H4 (cell line): ENCODE measurements at places on chromosomes 3 and 15. TPM values are rescaled to one million over a fixed set of nuclear protein-coding genes. Genes with fewer than 3 reads are reported as not detected.

Gene COL6A5
- not detected in 2 replicates for total RNA-seq

Gene LYZL4
- not detected in 2 replicates for total RNA-seq

Gene CACNA2D2
- 0.04 TPM in 1 of 2 replicates, not detected in the other for total RNA-seq

Gene LEKR1
- total RNA-seq = 0.37 and 11.5 TPM in 2 replicates

Gene LRRIQ4
- not detected in 2 replicates for total RNA-seq

Gene PRR20G
- total RNA-seq = not detected in 2 replicates

Gene MUC20
- total RNA-seq = 0.17 and 0.39 TPM in 2 replicates

Gene EFCC1
- total RNA-seq = 0.27 and 1.2 TPM in 2 replicates

GRCh38 chr3:135383301-135383700 lies 582.2 kb upstream of the PPP2R3A start:
- no peak for DNase-seq

DNA sequence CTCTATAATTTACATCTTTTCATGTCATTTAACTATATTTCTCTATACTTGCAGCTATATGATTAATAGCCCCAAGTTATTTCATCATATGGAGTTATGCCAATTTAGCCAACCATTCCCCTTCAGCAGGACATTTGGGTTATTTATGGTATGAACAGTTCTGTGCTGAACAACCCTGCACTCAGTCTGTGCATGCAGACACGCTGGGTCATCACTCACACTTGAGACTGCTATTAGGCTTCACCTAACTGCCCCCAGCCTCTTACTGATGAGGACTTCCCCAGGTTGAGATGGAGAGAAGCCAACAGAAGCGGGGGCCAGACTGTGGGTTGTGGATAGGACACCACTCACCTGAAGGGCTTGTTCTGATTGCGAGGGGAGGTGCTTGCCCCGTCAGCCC lies 7.3 kb downstream of the TADA3 start:
- no peak for DNase-seq

- DNase-seq = no peak
These were observed 14.9 kb downstream of the LEKR1 start for GRCh38 chr3:156840826-156841689.

- no peak for DNase-seq
These were observed 63.7 kb downstream of the EDEM1 start for GRCh38 chr3:5251196-5251583.

- no peak for DNase-seq
These were observed 42.0 kb upstream of the FEZF2 start for GRCh38 chr3:62415312-62415801.

DNA sequence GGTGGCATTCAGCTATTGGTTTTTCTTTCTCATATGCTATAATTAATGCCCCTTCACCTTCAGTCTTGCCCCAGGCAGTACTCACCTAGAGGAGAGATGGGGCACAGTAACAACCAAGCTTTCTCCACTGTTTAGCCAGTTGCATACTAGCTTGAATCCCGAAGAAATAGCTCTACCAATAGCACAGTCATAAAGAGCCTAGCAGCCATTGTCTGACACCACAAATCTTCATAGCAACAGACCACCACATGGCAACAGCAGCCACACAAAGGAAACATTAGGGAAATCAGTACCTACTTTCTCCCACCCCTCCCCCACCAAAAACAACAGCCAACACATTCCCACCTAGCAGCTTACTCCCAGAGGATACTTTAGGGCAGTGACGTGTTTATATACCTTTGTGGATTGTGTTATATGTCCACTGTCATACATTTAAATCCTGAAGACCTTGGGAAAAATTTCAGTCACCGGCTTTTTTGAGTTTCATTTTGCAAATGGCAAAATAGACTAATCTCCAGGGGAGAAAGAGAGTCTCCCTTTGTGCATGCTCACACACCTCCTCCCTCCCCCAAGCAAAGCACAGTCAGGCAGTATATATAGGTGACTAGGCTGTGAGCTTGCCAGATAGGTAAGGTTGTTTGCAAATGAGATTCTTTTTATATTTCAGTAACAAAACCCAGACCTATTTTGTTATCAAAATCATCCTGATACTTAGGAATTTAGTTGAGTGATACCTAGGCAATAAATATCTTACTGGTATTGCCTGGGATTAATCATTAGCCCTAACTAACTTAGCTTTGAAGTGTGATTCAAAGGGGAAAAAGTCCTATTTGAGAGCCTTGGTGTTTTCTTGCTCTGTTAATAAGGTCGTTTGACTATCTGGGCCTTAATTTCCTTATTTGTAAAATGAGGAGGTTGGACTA lies 140.6 kb downstream of the RBPMS2 start:
- DNase-seq = no peak

DNA sequence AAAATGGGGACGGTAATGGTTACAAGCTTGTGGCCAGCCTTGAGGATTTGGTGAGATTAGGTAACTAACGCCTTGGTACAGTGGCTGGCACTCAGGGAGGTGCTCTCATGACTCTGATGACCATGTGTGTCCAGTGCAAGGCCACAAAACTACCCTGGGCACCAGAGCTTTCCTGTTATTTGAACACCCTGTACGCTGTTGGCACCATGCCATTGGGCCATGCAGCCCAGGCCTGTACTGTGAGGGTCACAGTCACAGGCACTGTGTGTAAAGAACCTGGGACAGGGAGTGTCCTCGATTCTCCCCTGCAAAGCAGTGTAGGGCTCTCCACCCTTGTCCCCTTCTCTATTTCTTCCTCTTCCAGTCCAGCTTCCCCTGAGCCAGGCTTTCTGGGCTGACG lies 6.3 kb downstream of the TMEM43 start:
- DNase-seq = no peak

DNA sequence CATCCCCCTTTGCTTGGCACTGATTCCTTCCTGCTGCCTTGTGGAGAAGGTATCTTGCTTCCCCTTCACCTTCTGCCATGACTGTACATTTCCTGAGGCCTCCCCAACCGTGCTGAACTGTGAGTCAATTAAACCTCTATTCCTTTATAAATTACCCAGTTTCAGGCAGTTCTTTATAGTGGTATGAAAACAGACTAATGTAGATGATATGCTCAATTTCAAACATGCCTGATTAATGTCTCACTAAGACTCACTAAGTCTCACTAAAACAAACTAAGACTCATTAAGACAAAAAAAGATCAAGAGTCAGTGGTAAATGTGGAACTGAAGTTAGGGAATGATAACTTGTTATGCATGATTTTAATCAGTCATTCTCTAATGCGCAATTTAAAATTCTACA lies 606.6 kb downstream of the RBMS3 start:
- no peak for DNase-seq

DNA sequence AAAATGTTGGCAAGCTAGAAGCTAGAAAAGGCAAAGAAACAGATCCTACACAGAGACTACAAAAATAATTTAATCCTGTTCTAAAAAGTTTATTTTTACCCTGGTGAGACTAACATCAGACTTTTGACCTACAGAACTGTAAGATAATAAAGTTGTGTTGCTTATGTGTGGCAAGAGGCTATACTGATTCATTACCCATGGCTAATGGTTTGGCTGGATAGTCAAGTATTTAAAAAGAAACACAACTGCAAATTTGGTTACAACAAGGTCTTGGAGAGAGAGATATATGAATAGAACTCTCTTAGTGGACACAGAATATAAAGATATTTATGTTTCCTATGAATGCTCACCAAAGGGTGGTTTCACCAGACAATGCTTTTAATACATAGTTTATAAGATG lies 364.2 kb upstream of the PLSCR5 start:
- no peak for DNase-seq

DNA sequence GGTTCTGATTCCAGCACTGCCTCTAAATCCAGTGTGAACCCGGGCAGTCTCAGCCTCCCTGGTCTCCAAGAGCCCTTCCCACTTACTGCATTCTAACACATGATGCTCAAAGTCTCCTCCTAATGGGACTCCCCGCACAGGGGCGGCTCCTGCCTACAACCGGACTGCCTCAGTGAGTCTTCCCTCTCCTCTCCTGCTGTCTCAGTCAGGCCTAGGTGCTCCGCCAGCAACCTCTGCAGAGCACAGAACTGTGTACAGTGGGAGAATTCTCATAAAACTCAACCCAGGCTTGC lies 28.9 kb downstream of the TBC1D2B start:
- DNase-seq = no peak

DNA sequence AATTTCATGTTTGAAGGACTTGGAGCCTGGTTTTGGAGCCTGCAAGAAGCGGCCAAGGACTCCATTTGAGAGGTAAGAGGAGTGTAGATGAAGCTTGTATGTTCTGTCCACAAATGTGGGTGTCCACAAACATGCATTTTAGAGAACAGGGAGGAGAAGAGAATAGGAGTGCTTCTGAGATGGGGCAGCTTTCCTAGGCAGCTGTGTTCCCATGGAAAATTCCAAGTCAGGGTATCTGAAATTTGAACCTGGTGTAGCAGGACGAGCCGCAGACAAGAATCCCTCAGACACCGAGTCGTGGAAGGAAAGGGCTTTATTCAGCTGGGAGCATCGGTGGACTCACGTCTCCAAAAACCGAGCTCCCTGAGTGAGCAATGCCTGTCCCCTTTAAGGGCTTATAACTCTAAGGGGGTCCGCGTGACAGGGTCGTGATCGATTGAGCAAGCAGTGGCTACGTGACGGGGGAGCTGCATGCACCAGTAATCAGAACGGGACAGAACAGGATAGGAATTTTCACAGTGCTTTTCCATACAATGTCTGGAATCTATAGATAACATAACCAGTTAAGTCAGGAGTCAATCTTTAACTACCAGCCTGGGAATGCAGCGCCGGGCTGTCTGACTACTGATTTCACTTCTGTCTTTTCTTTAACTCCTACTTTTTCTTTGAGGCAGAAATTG lies 71.4 kb upstream of the WDR72 start:
- DNase-seq = no peak

- DNase-seq = no peak
These were observed 43.0 kb downstream of the SAXO2 start for GRCh38 chr15:82305621-82306048.

- no peak for DNase-seq
These were observed 133.1 kb upstream of the UBE2E1 start for GRCh38 chr3:23672628-23673027.

- DNase-seq = no peak
These were observed 493.3 kb downstream of the FOXP1 start for GRCh38 chr3:71090207-71090606.

- DNase-seq = no peak
These were observed 12.8 kb downstream of the RGMA start for GRCh38 chr15:93076217-93076616.

GRCh38 chr3:30871720-30872119 lies 22.7 kb downstream of the GADL1 start:
- no peak for DNase-seq

DNA sequence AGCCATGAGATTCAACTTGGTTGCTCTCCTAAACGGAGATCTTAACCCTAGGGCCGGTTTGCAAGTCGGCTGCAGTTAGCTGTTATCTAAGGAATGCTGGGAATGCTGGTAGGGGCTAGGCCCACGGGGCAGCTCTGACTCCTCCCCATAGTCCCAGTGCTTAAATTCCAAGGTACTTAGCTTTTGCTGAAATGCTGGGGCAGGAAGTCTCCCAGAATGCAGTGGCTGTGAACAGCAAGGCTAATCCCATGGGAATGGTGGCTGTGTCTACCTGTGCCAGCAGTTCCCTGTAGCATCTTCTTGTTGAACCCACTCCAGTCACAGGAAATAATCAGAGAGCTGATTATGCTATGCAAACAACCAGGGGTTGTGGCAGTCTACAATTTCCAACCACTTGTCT lies 102.5 kb upstream of the TJP1 start:
- DNase-seq = peak; percentile 80

GRCh38 chr3:140883428-140884040 lies 58.1 kb upstream of the SLC25A36 start:
- no peak for DNase-seq

DNA sequence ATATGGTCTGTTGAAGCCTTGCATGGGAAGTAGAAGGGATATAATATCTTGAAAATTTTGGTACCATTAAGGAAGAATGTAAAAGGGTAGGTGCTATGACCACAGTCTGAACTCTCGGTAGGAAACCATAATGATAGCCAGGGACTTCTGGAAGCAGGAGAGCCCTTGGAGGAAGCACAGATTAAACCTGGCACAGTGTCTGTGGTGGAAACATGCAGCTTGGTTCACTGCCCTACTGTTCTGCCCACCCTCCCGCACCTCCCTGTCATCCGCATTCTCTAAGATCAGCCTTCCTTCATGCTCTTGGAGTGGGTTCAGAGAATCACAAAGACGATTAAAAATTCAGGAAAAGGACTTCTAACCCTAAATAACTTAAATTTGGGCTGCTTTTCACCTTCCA lies 20.9 kb downstream of the VPS8 start:
- DNase-seq = no peak

DNA sequence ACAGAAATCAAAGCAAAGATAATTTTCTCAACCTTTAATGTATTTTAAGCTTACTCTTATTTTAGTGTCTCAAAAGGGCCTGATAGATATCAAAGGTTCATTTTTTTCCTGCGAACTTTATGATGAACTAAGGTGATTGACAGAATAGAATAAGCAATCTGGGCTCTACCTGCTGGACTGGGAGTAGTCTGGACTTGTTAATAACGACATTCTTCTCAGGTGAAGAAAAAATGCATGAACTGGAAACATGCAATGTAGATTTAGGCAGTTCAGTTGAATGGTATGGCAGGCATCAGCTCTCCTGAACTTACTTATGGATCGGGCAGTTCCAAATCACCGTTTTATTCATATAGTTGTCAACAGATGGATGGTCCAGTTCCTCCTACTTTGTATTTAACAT lies 189.7 kb upstream of the ZBTB20 start:
- no peak for DNase-seq

DNA sequence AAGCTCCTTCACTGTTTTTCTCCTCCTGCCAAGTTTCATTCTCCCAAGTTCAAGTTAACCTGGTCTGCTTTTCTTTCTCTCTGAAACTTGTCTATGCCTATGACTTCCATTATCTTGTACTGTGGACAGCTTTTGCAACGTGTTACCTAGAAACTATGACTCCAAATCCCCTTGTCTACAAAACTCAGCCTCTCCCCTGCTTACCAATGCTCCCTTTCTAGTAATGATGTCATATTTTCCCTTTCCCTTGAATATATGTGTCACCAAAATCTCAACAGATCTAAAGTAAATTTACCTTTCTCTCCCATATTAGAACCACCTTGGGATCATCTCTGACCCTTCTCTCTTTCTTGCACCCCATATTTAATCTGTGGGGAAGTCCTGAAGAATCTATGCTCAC lies 10.5 kb upstream of the ABHD2 start:
- no peak for DNase-seq

DNA sequence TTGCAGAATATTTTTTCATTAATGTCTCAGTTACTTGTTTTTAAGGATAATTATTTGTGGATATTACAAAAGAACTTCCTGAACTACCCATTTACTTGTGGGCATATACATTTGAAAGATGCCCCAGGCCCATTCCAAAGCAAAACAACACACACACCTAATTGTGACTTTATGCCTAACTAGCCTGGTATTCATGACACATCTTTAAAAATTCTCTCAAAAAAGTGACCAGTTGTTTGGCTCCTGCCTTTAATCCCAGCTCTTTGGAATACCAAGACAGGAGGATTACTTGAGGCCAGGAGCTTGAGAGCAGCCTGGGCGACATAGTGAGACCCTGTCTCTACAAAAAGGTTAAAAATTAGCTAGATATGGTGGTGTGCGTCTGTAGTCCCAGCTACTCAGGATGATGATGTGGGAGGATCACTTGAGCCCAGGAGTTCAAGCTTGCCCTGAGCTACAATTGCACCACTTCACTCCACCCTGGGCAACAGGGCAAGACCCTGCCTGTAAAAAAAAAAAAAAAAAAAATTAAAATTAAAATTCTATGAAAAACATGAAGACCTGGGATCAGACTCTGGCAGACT lies 51.7 kb upstream of the SLC4A7 start:
- DNase-seq = no peak

- DNase-seq = no peak
These were observed 43.5 kb downstream of the PHC3 start for GRCh38 chr3:170137986-170138385.
